ENCODE measurements at places on chromosomes 2 and 18. TPM values are rescaled to one million over a fixed set of nuclear protein-coding genes. Genes with fewer than 3 reads are reported as not detected.
A peak's percentile ranks its signal among the peaks of the same experiment; 100 is the strongest.

The CTAGE1 gene
- not detected for total RNA-seq

The CAVIN2 gene
- 50.7 TPM for total RNA-seq

The HOXD3 gene
- not detected for total RNA-seq

GRCh38 chr2:217919781-217920351 lies 82.9 kb downstream of the TNS1 start:
- H3K36me3 ChIP-seq = no peaks in the 10 kb centered on the region
- H3K4me1 ChIP-seq = peaks cover 97% of the 10 kb centered on the region
- no peaks in the 10 kb centered on the region for H3K27me3 ChIP-seq
- peak overlapping the region; percentile 21 for H3K4me3 ChIP-seq

- no peaks in the 10 kb centered on the region for H3K4me1 ChIP-seq
- no peaks in the 10 kb centered on the region for H3K27me3 ChIP-seq
- no peak for DNase-seq
- no peak overlapping the region for H3K4me3 ChIP-seq
Measured at GRCh38 chr18:7388741-7389140, 157.9 kb downstream of the LRRC30 start.

DNA sequence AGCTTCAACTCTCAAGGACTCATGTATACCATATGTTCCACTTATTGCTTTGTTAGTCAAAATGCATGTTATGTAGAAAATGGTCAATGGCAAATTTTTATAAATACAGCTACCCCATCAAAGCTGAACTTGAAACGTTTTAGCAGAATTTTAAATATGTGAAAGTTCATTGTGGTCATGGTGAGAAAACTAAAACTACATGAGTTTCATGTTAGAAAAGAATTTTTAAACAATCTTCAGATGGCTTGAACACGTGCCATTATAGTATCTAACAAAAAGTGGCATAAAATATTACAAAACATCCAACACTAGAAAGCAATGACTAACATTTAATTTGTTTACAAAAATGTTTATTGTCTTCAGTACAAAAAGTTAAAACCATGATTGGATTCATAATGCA lies 246.0 kb upstream of the KCNJ3 start:
- no peaks in the 10 kb centered on the region for H3K4me1 ChIP-seq
- DNase-seq = no peak
- no peaks in the 10 kb centered on the region for H3K27me3 ChIP-seq
- H3K36me3 ChIP-seq = no peaks in the 10 kb centered on the region
- no peak overlapping the region for H3K27ac ChIP-seq

- DNase-seq = no peak
- H3K27ac ChIP-seq = no peak overlapping the region
- H3K27me3 ChIP-seq = no peaks in the 10 kb centered on the region
- no peaks in the 10 kb centered on the region for H3K4me1 ChIP-seq
- no peaks in the 10 kb centered on the region for H3K36me3 ChIP-seq
- no peak overlapping the region for H3K4me3 ChIP-seq
Measured at GRCh38 chr2:110958346-110959119, 162.2 kb upstream of the BCL2L11 start.

All from esophagus squamous epithelium (tissue), 5 donors.